BJ (cell line): ENCODE measurements at places on chromosomes 2 and 18.
A peak's percentile ranks its signal among the peaks of the same experiment; 100 is the strongest.

DNA sequence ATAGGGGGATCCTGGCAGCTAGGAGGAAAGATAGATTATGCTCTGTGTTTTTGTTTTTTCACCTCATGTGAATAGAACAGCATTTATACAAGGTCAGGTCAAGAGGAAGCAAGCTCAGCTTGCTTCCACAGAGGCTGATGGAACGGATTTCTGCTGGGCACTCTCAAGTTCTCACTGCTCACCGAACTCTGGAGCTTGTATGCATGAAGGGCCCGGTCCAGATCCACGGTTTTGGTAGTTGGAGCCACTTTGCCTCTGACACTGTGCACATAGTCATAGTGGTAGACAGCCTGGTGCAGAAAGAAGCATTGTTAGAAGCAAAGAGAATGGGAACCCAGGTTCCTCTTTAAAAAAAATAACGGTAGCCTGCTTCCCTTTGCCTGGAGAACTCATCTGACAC lies 141.9 kb downstream of the RIF1 start:
- no peak for DNase-seq

DNA sequence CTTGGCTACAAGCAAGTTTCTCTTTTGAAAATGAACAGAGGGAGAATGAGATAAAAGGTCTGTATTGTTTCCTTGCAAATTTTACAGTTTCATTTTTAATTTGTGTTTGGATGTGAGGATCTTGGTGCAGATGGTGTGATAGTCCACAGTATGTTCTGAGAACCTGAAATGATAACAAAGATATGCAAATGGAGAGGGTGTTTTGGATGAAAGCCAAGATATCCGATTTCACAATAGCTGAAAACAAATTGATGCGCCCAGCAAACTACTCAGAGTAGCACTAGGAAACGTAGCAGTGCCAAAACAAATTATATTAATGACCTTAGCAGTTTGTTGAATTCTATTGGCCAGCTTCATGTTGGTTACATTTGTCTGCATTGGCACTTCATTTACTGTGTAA lies 683.5 kb downstream of the TMEM182 start:
- DNase-seq, result no peak

DNA sequence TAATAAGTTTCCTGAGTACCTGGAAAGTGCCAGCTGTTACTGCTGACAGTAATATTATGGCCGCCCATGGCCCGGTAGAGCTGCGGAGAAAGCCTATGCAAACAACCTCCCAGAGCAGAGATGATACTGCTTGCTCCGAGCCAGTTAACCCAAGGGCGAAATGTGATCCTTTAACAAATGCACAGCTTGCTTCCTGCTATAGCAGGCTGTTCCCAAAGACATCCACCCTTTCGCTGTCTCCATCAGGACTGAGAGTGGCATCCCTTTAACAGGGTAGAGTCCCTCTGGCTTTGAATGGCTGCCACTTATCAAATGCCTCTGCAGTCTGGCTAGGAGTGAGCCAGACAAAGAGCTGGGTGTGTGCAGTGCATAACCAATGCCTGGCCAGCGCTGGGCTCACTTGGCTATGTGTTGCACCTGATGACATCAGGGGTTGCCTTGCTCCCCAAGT lies 69.7 kb upstream of the DAPL1 start:
- DNase-seq, result no peak

GRCh38 chr2:178756843-178757242 lies 50.4 kb downstream of the TTN start:
- DNase-seq, result peak; percentile 8

DNA sequence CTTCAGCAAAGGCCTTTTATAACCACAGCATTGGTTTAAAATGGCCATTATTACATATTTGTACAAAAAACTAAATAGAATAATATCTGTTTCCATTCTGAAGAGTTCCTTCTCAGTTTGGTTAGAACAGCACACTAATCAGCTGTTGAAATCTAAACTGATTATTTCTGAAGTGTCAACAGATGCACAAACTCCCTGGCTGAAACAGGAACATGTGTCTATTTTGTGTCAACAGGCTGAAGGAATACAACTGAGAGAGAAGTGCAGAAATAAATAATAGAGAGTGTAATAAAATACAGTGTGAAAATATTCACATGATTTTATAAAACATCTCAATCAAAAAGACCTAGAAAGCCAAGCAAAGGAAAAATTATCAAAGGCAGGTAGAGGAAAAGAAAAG lies 29.7 kb downstream of the IKZF2 start:
- no peak for DNase-seq

GRCh38 chr18:21362831-21363230 lies 120.8 kb downstream of the GREB1L start:
- DNase-seq, result peak; percentile 28

GRCh38 chr18:53629337-53629736 lies 595.1 kb downstream of the MBD2 start:
- no peak for DNase-seq

DNA sequence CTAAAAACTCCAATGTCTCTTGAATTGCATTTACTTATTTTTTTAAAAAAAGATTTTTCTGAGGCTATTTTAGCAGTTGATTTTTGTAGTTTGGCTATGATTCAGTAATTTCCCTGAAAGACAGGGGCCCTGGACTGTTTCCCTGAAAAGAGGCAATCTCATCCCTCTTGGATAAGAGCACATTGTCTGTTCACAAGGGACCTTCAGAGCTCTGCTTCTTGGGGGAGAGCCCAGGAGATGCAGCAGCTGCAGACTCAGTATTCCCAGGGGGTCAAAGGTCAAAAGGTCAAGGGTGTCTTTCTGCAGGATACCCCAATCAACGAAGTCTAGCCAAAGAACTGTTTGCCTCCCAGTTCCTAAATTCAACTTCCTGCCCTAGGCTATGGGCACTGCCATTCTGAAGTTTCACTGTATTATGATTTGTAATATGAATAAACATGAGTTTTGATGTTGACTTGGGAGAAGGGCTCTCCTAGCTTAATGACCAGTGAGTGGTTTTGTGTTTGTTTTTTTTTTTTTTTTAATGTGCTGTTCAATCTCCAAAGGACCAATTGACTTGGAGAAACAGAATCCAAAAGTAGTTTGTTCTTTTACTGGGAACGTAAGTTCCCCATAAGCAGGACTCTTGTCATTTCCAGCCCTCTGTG lies 157.0 kb upstream of the SERPINE2 start:
- DNase-seq, result no peak

DNA sequence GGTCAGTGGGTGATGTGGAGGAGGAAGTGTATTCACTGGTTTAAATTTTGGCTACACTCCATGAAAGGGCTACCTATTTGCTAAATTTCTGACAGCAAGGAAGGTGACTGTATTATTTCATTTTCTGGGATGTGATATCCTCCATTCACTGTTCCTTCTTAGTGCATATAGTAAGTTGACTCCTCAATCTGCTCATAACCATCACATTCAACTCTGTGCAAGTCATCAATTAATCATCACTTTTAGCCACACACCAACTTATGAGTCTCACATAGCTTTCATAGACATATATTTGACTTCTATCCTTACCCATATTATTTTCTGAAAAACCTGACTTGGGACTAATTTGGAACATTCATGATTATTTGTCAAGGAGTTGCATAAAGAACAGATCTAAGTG lies 16.9 kb downstream of the KLHL41 start:
- DNase-seq, result no peak

GRCh38 chr18:42274488-42275137 lies 319.6 kb downstream of the PIK3C3 start:
- no peak for DNase-seq
